ENCODE measurements at places on chromosomes 16 and 17. TPM values are rescaled to one million over a fixed set of nuclear protein-coding genes. Genes with fewer than 3 reads are reported as not detected.

- DNase-seq: peak; percentile 68
Measured at GRCh38 chr16:55480228-55480655, 1.2 kb downstream of the MMP2 start.

GRCh38 chr17:68197997-68198930 is 49.6 kb upstream of the AMZ2 start:
- DNase-seq: no peak

DNA sequence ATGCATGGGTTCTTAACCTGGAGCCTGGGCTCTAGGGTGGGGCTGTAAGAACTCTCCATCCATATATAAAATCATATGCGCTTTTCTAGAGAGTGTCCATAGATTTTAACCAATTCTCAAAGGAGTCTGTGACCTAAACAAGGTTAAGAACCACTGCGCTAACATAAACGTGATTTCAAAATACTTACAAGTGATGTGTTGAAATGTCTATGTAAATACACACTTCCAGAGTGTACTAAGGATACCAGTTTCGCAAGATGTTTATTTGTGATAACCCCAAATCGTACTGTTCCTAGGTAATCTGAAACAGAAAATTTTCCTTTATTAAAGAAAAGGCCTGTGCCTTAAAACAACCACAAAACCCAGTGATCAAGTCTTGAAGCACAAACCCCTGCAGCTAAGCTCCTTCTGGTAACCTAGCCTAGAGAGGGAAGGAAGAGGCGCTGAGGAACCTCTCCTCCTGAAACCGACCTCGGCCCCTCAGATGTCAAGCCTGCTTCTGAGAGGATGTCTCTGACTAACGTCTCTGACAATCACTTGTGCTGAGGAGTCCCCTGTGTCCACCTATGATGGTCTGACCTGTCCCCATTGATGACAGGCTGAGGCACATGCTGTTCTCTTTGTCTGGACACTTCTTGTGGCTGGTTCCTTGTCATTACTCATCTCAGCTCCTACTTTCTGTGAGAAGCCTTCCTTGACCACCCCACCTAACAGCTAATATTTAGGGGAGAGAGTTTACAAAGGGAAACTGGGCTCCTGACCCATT is 32.2 kb downstream of the SNN start:
- no peak for DNase-seq

DNA sequence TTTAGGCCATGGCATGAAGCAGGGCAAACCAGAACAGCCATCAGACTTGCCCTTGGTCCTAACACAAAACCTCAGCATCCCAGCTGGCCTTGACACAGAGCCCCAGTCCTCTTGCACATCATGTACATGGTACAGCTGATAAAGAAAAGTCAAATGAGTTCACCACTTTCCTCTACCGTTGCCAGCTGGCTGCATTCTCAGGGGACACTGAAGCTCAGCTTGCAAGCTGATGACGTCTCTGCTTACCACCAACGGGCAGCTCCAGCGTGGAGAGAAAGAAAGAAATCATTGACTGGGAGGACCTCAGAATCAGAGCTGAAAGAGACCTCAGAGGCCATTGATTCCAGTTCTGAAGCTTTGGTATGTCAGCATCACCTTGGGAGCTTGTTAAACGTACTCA is 80.7 kb upstream of the CES5A start:
- no peak for DNase-seq

The CDC6 gene
- 40.8 TPM for total RNA-seq

The OR1D2 gene
- total RNA-seq: not detected

DNA sequence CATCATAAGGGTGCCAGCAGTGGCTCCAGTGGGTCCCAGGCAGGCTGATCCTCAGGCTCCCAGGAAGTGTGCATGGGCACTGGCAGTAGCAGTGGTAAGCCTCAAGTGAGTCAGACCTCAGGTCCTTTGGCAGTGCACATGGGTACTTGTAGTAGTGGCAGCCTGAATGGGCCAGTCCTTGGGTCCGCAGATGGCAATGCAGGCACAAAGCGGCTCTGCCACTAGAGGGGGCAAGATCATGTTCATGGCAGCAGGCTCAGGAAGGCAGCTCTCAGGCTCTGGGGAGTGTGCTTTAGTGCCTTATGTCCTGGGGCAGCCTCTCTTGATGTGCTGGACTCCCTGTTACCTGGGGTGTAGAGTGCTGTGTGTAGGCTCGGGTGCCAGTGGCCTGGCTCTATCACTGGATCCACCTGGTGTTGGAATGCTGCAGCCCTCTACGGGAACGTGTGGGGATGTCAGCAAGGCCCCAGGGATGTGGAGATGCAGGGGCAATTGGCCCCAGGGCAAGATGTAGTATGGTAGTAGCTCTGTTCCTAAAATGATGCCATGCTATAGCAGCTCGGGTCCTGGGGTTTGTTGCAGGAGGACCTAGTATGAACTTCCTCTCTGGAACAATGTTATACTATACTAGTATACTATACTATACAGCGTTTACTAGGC is 11.0 kb downstream of the ACSM3 start:
- DNase-seq: peak; percentile 78

DNA sequence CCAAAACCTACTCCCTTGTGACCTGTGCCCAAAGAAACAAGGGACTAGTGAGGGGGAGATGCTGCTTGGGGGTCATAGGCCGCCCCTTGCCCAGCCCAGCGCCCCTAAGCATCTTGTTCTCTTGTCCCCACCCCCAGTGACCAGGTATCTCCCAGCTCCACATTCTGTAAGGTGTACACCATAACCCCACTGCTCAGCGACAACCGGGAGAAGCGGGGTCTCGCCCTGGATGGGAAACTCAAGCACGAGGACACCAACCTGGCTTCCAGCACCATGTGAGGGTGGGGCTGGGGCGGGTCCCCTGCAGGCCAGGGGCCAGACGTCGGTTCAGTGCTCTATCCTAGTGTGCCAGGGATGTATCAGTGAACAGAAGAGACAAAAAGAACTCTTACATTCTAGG is 8.7 kb downstream of the ARRB2 start:
- DNase-seq: no peak

GRCh38 chr16:56121156-56121500 is 70.2 kb upstream of the GNAO1 start:
- no peak for DNase-seq

GRCh38 chr16:78745108-78746019 is 645.9 kb downstream of the WWOX start:
- no peak for DNase-seq

DNA sequence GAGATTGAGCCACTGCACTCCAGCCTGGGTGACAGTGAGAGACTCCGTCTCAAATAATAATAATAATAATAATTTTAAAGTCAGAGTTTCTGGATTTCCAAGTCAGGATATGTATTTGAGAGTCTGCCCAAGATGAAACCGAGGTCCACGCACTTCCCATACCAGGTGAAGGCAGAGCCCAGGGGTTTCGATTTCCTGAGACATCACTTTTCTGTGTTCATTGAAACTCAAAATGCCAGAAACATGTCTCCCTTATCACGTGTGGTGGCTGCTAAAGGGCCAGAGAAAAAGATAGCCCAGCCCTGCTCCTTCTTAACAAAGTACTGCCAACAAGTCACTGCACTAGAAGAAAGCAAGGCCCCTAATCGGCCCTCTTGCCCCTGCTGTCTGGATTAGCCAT is 9.8 kb upstream of the RNF157 start:
- no peak for DNase-seq

DNA sequence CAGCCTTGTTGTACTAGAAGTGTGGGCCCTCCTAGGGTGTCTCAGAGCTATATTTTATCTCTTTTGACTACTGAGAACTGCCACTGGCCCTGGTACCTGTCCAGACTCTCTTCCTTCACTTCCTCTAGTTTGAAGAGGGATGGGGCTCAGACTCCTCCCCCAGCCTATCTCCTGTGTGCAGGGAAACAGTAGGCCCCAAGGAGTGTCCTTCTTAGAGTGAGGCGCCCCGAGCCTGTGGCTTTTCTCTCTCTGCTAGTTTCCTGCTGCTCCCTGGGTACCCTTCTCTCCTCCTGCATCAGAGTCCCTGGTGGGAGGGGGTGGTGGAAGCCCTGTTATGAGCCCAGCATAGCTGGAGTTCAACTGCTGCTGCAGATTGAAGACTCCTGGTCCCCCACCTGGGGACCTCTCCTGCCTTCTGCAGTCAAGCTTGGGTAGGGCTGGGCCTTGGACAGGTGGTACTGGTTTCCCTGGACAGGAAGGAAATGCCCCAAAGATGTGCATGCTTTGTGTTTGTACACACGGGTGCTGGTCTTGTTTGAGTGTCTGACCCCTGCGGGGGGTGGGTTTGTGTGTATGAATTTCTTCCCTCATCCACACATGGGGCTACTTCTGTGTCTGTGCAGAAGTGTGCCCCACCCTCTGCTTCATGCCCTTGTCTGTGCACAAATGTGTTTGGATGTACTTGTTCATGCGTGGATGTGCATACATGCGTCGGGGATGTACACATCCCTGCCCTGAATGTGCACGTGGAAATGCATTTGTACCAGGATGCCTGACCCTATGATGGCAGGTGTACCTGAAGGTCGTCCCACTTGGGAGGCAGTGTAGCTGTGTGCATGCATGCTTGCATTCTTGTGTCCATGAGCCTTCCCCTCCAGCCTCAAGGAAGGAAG is 6.9 kb downstream of the RARA start:
- peak; percentile 38 for DNase-seq

The SAMD14 gene
- total RNA-seq: 2.3 TPM

- DNase-seq: no peak
Measured at GRCh38 chr16:84509032-84509950, 4.8 kb upstream of the MEAK7 start.

DNA sequence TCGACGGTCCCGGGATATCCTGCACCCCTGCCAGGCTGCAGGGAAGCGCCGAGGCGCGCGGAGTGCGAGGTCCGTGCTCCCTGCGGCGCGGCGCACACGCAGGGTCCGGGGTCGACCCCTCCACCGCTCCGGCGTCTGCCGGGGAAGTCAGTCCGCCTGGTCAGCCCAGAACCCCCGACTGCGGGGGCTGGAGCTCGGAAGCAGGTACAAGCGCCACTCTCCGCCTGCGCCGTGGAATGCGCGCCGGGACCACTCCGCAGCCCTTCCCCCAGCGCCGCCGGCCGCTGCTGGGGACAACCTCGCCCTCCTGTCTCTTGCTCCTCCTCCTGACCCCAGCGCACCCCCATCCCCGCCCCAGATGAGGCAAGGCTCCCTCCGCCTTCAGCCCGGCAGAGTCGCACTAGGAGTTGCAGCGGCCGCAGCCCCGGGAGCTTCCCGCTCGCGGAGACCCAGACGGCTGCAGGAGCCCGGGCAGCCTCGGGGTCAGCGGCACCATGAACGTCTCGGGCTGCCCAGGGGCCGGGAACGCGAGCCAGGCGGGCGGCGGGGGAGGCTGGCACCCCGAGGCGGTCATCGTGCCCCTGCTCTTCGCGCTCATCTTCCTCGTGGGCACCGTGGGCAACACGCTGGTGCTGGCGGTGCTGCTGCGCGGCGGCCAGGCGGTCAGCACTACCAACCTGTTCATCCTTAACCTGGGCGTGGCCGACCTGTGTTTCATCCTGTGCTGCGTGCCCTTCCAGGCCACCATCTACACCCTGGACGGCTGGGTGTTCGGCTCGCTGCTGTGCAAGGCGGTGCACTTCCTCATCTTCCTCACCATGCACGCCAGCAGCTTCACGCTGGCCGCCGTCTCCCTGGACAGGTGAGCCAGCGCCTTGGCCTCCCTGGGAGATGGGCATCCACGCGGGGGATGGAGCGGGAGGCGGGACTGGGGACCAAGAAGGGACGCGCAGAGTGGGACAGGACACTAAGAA is at the start of gene GALR2:
GALR2 (plus strand) TSS at position 392 of the 974 bp plus-strand sequence; CDS start at position 495, 103 bp downstream.
- no peak for DNase-seq

GRCh38 chr16:28218109-28218508 is 6.3 kb upstream of the XPO6 start:
- DNase-seq: peak; percentile 35

GRCh38 chr17:17502741-17503565 is 6.8 kb upstream of the RASD1 start:
- DNase-seq: no peak

The PIGQ gene
- 59.3 TPM for total RNA-seq

DNA sequence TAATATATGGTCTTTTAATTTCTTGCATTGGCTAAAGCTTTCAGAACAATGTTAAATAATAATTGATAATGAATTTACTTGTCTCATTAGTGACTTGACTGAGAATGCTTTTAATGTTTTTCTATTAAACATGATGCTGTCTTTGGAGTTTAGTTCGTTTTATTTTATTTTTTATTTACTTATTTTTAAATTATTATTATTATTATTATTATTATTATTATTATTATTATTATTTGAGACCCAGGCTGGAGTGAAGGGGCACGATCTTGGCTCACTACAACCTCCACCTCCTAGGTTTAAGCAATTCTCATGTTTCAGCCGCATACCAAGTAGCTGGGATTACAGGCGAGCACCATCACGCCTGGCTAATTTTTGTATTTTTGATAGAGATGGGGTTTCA is 4.4 kb downstream of the OR3A3 start:
- no peak for DNase-seq

DNA sequence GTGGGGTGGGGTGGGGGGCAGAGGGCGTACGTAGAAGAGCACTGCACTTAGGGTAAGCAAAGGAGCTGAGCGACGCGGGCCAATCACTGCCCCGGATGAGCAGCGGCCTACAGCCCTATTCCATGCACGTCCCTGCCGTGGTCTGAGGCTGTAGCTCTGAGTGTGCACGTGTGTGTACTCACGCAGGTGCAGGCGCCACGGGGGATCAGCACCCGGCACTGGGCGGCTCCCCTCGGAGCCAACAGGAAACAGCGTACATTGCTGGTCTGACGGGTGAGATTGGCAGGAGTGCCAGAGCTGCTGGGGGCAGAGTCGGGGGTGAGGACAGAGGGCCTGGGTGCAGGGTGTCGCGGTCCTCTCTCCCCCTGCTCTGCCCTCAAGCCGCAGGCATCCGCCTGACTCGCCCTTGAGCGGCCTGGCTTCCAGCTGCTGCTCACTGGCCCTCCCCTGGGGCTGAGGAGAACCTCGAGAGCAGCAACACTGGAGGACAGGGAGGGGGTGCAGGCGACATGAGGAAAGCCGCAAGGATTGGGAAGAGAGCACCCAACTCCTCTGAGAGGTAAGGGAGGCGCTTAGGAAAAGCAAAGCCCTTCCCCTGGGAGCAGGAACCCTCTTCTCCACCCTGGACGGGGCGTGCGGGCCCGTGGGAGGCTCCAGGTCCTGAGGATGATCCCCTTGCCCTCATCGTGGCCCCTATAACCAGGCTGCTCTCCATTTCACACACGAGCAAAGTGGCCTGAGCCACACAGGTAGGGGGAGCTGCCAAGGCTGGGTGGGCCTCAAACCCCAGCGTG is 57.8 kb downstream of the ENGASE start:
- no peak for DNase-seq

The ABCA8 gene
- 6.8 TPM for total RNA-seq

- DNase-seq: no peak
Measured at GRCh38 chr16:89691986-89692569, 5.6 kb downstream of the CDK10 start.

DNA sequence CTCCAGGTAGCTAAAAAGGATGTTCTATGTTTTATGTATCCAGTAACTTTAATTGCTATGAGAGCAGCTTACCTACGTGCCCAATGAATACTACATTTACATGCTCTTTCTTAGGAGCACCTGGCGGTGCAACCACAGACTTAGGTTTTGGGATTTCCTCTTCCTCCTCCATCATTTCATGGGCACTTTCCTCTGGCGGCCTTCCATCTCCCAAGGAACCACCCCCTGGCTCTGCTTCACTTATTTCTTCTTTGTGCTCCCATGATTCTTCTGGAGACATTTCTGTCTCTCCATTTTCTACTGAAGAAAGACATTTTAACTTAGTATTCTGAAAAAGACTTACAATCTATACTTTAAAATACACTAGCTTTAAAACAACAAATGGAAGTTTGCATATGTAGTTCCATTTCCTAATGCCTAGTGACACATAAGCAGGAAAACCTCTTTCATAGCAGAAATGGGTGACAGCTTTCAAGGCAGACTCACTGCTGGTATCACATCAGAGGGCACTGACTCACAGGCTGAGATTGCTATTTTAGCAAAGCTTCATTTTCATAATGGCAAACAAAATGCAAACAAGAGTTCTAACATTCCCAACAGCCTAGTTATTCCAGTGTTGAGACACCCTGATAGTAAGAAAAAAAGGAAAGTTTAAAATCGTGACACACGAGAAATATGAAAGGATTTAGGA is 19.1 kb downstream of the GSPT1 start:
- DNase-seq: no peak
